ENCODE measurements at places on chromosomes 2 and 18. TPM values are rescaled to one million over a fixed set of nuclear protein-coding genes. Genes with fewer than 3 reads are reported as not detected.

Gene ANKRD29
- 5.2 TPM for total RNA-seq

Gene ADGRF3
- under 0.01 TPM for total RNA-seq

Gene B4GALT6
- total RNA-seq: 17.1 TPM

Gene SERPINB11
- total RNA-seq: not detected

Gene OSR1
- total RNA-seq: not detected

Gene SLC14A1
- total RNA-seq: not detected

Gene ETAA1
- 22.4 TPM for total RNA-seq

Measured in vein endothelial cell (primary cell).